BJ (cell line): ENCODE measurements at places on chromosomes 1 and 21. TPM values are rescaled to one million over a fixed set of nuclear protein-coding genes. Genes with fewer than 3 reads are reported as not detected.

- no peak for DNase-seq
These were observed 4.1 kb upstream of the GRIK3 start for GRCh38 chr1:37038227-37039093.

GRCh38 chr1:63987628-63988024 lies 213.8 kb downstream of the ROR1 start:
- no peak for DNase-seq

The UQCRHL gene
- 0.56 and 1.3 TPM in 2 replicates for polyA plus RNA-seq

DNA sequence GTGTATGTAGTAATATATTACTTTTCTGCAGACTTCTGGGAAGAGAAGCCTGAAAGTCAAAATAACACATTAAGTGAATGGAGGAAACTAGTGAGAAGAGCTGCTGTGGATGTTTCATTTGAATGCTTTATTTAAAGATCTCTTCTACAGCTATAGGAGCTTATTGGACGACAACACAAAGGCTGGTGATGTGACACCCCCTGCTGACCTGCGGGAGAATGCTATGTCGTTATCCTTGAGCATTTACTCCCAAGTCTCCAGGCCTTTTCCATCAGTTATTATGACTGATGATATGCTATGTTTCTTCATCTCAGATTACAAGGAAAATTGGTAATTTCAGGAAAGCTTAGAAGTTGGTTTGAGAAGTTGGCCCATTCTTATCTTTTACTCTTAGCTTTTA lies 22.3 kb upstream of the PLA2G4A start:
- DNase-seq: no peak

DNA sequence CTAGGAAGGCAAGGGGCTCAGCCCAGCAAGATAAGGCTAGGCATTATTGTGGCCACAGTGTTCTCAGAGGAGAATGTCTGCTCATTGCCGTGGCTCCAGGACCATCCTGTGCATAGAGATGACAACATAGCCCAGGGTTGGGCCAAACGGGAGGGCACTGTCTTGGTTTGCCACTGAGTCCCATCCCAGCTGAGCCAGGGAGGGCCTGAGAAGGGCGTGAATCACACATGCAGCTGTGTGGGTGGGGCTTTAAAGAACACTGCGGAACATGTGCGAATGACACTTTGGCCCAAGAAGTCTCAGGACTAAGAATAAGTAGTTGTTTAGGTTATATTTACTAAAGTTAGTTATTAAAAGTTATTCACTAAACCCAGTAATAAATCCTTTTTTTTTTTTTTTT lies 18.5 kb downstream of the CHAF1B start:
- no peak for DNase-seq

The ASPM gene
- 4.6 and 9.4 TPM in 2 replicates for polyA plus RNA-seq

GRCh38 chr21:40208206-40208947 lies 341.1 kb downstream of the PCP4 start:
- DNase-seq: no peak

DNA sequence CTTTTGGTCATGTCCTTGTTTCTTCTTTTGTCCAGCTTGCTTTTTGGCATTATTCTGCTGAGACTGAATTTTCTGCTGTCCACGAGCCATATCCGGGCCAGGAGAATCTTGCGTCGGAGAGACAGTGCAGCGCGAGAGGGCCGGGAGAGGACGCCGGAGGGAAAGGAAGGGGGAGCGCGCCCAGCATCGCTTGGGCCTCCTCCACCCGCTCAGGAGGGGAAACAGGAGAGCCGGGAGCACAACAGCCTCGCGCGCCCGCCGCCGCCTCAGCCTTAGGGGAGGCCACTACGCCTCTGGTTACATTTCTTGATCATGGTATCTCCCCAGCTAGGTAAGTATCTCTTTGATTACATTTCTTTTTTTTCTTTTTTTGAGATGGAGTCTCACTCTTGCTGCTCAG lies 7.4 kb upstream of the DEGS1 start:
- no peak for DNase-seq

- DNase-seq: no peak
These were observed 100.2 kb downstream of the SPATA46 start for GRCh38 chr1:162276493-162276892.

DNA sequence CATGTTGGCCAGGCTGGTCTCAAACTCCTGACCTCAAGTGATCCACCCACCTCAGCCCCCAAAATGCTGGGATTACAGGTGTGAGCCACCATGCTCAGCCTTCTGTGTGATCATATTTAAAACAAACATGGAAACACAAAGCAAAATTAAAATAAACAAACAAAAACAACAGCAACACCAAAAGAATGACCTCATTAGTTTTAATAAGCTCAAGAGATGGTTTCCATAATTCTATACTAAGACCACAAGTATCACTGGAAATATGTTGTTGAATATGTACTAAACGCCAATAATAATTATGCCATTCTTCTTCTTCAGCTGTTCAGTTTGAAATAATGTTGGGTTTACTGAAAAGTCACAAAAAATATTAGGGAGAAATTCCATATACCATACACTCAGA lies 526.4 kb downstream of the LRRIQ3 start:
- DNase-seq: no peak
